ENCODE measurements at places on chromosomes 16 and 17. TPM values are rescaled to one million over a fixed set of nuclear protein-coding genes. Genes with fewer than 3 reads are reported as not detected.

The CCDC154 gene
- 6.1 TPM for total RNA-seq

DNA sequence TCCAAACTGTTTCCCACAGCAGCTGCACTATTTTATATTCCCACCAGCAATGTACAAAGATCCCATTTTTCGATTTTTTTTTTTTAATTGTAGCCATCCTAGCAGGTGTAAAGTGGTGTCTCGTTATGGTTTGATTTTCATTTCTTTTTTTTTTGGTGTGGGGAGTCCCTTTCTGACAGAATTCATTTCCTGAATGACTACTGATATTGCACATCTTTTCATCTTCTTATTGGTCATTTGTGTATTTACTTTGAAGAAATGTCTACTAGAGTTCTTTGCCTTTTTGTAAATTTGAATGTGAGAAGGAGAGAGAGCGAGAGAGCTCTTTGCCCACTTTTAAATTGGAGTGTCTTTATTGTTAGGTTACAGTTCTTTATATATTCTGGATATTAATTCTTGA, 14.0 kb downstream of the CYB5B start:
- no peak for DNase-seq

- DNase-seq: no peak
These were observed 39.3 kb upstream of the NOL11 start for GRCh38 chr17:67678414-67678813.

DNA sequence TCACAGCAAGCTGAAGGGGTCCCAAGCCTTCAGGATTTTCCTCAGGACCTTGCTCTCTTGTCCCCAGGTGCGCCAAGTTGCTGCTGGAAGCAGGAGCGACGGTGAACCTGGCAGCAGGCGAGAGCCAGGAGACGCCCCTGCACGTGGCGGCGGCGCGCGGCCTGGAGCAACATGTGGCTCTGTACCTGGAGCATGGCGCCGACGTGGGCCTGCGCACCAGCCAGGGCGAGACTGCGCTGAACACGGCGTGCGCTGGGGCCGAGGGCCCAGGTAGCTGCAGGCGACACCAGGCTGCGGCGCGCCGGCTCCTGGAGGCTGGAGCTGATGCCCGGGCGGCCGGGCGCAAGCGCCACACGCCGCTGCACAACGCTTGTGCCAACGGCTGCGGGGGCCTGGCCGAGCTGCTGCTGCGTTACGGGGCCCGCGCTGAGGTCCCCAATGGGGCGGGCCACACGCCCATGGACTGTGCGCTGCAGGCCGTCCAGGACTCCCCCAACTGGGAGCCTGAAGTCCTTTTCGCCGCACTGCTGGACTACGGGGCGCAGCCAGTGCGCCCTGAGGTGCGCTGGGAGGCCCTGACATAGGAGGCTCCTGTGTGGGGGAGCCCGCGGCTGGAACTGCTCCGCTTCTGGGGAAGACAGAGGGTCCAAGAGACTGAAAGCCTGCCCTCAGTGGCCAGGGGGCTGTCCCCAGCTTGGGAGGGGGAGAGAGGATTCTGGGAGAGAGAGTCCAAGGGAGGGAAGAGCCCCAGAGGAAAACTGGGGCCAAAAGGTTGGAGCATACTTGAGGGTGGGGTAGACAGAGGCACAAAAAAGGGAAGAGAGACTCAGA, 6.4 kb downstream of the ASB16 start:
- no peak for DNase-seq

The APOBR gene
- total RNA-seq: 0.14 TPM

The KRTAP1-3 gene
- not detected for total RNA-seq

- DNase-seq: no peak
These were observed 243.0 kb upstream of the N4BP1 start for GRCh38 chr16:48852951-48853350.

GRCh38 chr17:32206861-32207260, 58.8 kb upstream of the RHBDL3 start:
- no peak for DNase-seq

- no peak for DNase-seq
These were observed 65.0 kb downstream of the TBC1D16 start for GRCh38 chr17:79970576-79971068.

The USH1G gene
- total RNA-seq: not detected

DNA sequence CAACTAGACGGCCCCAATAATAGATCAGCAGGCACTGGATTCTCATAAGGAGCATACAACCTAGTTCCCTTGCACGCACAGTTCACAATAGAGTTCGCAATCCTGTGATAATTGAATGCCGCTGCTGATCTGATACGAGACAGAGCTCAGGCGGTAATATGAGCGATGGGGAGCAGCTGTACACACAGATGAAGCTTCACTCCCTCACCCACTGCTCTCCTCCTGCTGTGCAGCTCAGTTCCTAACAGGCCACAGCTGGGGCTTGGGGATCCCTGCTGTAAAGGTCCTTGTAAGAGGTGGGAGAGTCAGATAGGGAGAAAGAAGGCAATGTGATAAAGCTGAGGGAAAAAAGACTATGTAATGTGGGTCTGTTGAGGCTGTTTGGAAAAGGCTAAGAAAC, 577.5 kb downstream of the RBFOX1 start:
- no peak for DNase-seq

DNA sequence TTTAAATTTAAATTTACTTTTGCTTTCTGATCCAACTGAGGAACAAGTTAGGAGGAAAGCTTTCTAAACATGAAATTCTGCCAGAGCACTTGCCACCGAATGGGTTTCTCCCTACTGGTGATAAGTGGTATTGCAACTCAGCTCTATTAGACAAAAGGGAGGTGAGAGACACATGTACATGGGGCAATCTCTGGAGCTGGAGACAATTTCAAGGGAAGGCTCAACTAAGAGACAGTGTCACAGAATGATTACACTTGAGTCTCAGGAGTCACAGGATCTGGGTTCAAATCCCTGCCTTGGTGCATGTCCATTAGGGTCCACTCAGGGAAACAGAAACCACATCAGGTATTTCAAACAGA, 37.4 kb downstream of the SOCS1 start:
- DNase-seq: no peak

GRCh38 chr17:80071116-80071841, 30.1 kb upstream of the GAA start:
- DNase-seq: no peak

DNA sequence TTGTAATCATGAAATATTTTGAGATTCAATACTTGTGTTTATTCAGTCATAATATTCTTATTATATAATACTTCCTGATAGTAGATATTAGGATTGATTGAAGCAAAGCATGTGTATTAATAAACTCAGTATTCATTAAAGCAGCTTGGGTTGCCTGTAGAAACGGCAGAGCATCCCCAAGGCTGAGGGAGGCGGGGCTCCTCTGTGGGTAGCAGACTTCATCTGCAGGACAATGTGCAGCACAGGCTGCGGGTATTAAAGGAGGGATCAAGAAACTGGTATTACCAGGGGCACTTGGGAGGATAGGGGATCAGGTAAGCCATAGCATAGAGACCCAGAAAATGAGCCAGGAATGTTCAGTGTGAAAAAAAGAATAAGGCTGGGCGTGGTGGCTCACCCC, 213.6 kb downstream of the PRKCA start:
- no peak for DNase-seq

DNA sequence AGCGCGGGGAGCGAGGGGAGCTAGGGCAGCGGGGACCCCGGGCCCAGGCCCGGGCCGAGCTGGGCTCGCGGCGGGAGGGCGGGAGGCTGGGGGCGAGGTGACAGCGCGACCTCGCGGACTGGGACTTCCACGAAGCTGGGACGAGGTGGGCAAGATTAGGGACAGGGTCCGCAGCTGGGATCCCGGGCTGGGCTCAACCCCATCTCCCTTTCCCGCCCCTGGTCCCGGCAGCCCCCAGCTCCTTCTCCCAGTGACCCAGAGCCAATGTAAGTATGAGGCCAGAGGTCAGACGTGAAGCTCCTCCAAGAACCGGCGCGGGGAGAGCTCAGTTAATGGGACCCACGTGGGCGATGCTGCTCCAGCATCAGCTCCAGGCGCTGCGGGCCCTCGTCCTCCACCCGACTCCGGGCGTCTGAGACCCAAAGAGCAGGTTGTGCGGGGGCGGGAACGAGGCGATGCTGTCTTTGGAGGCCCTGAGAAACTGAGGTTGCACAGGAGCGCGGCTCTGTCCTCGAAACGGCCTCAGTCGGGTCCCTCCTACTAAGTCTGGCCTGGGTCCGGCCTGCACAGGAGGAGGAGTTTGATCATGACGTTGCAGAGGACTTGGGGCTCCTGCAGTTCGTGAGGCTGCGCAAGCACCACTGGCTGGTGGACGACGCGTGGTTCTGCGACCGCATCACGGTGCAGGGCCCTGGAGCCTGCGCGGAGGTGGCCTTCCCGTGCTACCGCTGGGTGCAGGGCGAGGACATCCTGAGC, 585 bp downstream of the ALOX12 start:
- DNase-seq: no peak

- no peak for DNase-seq
These were observed at the start of gene CCL5 for GRCh38 chr17:35879773-35880654. Gene CCL5 (minus strand): TSS chr17:35880360.

- peak; percentile 68 for DNase-seq
These were observed 21.9 kb upstream of the CDH5 start for GRCh38 chr16:66344533-66345145.

The PHOSPHO1 gene
- total RNA-seq: not detected

The SEZ6L2 gene
- 68.9 TPM for total RNA-seq

The SYNGR2 gene
- total RNA-seq: 204 TPM

The XYLT2 gene
- 49.3 TPM for total RNA-seq

The ERAL1 gene
- total RNA-seq: 48.4 TPM

All from Calu3 (cell line).